ENCODE measurements at places on chromosomes 5 and 9. TPM values are rescaled to one million over a fixed set of nuclear protein-coding genes. Genes with fewer than 3 reads are reported as not detected.

The CBY3 gene
- 0.99 TPM for total RNA-seq

The SLC4A9 gene
- total RNA-seq, result not detected

The FCN2 gene
- not detected for total RNA-seq

The ZCCHC9 gene
- total RNA-seq, result 25.5 TPM

The ADAMTS12 gene
- not detected for total RNA-seq

The BNC2 gene
- total RNA-seq, result not detected

- no peak for DNase-seq
Measured at GRCh38 chr5:93082981-93083380, 498.0 kb downstream of the NR2F1-AS1 start.

DNA sequence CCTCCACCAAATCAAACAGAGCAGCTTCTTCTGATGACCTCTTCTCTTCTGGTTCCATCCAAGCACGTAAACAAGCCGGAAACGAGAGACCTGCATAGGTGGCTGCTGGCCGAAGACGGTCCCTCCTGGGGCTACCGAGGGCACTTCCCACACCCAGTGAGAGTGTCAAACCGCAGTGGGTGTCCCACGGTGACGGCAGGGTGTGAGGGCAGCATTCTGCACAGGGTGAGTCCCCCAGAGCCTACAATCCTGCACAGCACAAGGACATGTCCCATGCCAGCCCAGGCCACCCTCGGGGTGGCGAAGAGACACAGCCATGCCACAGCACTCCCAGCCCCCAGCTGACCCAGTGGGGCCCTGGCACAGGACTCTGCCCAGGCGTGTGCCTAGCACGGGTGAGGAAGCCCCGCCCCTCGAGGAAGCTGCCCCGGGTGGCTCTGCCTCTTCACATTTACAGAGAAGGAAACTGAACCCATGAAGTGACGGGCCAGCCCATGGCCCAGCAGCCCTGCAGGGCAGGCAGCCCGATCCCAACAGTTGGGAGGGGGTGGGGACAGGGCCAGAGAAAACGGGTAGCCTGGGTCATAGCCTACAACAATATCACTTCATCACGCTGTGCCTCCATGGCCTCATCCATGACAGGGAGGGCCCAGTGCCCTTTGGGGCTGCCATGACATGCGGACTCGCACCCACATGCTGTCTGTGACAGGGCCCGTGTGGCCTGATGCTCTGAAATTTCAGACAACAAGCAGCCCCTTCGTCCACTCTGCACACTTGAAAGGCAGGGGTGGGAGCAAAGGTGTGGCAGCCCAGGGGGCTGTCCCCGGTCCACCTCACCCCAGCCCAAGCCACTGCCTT lies 43.2 kb downstream of the SEMA4D start:
- no peak for DNase-seq

- DNase-seq, result no peak
Measured at GRCh38 chr5:36359267-36359666, 57.6 kb upstream of the RANBP3L start.

DNA sequence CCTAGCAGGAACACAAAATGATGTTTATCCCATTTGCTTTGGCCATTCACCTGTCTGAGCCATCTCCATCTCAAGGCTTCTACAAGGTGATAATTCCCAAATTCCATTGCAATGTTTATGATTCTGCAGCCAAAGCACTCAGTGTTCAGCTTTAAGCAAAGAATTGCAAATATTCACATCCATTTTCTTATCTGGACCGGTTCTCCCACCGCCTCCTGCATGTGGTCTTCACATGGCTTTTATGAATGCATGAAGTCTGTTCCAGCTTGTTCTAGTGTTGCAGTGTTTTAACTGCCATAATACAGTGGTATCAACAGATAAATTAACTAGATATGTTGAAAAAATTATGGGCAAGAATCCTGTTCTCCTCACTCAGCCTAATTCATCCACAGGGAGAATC lies 443.0 kb upstream of the KLF4 start:
- DNase-seq, result no peak

DNA sequence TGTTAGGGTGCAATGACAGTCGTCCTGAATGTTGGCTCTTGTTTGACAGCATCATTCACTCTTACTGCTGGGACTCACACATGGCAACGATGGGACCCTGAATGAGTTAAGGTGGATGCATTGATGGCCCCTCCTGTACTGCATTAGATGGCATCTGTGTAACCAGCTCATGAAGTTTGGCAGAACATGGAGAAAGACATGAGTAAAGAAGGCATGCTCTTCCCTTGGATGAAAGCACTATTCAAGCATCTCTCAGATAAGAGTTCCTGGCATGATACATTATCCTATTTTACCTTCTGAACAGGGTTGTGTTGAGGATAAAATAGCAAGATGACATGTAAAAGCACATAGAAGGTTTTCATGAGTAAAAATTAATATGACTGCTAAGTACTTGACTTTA lies 142.2 kb upstream of the GAS1 start:
- DNase-seq, result no peak

DNA sequence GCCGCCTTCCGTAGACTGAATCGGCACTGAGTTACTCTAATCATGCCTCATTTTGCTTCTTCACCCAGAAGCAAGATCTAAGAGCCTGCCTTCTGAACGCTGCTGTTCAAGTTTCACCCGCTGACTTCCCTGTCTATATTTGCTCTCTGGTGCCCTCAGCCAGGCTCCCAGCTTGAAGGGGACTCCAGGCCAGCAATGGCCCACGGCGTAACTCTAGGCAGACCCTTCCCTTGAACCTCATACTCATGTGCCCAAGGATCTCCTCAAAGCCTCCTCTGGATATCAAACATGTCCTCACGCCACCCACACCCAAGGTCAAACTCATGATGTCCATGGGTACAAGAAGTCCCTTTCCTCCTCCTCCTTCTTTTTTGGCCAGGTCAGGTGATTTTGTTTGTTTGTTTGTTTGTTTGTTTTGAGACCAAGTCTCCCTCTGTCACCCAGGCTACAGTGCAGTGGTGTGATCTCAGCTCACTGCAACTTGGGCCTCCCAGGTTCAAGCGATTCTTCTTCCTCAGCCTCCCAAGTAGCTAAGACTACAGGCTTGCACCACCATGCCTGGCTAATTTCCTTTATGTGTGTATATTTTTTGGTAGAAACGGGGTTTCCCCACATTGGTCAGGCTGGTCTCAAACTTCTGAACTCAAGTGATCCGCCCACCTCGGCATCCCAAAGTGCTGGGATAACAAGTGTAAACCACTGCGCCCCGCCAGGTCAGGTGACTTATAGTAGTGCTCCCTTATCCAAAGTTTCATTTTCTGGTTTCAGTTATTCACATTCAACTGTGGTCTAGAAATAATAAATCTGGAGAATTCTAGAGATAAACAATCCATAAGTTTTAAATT lies 239.0 kb downstream of the SYK start:
- DNase-seq, result no peak

GRCh38 chr5:143138839-143139238 lies 264.6 kb downstream of the NR3C1 start:
- DNase-seq, result no peak

DNA sequence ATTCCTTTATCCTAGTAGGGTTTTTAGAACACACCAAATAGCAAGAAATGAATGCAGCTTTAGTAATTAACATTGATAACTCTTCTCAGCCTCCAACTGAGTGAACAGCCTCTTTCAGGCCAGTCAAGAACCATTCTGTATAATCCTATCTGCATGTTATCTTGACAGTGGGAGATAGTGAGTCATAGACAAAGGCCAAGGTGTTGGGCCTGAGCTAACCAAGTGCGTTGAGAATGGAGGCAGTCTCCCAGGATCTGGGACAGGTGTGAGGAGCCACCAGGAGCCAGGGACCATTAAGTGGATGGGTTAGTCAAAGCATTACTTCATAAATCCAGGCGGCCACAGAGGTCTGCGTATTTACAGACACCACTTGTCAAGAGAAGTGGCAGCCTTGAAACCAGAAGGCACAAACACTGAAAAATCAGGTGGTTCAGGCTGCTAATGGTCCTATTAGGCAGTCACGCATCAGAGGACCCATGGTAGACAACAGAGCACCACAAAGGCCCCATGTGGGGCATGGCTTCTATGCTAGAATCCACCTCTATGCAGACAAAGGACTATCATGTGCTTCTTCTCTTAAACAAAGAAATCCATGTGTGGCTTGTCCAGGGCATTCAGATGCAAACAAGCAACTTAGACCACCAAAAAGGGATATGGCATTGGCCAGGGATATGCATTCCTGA lies 409.7 kb upstream of the PIK3R1 start:
- DNase-seq, result no peak
